ENCODE measurements at places on chromosomes 16 and 17.

DNA sequence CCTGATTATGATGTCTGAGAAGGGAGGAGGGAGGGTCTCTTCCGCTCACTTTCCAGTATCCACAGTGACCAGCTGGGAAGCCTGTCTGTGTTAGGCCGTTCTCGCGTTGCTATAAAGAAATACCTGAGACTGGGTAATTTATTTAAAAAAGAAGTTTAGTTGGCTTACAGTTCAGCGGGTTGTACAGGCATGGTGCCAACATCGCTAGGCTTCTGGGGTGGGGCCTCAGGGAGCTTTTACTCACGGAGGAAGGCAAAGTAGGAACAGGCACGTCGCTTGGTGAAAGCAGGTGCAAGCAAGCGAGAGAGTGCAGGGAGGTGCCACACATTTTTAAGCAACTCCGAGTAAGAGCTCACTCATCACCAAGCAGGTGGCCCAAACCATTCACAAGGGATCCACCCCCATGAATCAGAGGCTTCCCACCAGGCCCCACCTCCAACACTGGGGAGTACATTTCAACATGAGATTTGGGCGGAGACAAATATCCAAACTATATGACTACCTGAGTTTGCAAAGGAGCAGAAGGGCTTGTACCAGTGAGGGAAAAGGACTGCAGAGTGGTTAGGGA, 137.5 kb downstream of the CCDC182 start:
- no peak for DNase-seq

GRCh38 chr16:88536971-88537751, 33.0 kb upstream of the ZC3H18 start:
- DNase-seq = no peak

DNA sequence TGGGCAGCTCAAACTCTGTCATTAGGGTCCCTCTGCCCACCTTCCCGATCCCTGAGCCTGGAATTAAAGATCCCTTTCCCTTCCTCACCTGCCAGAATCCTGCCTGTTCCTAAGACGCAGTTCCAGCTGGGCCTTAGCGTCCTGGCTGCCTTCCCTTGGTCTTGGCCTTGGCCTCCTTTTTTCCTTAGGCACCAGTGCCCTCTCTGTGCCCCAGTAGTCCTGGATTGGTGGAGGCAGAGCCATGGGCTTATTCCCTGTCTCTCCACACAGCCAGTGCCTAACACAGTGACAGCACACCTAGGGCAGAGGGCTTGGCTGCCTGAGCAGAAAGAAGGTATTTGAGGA, 3.5 kb downstream of the TMEM132E start:
- no peak for DNase-seq

DNA sequence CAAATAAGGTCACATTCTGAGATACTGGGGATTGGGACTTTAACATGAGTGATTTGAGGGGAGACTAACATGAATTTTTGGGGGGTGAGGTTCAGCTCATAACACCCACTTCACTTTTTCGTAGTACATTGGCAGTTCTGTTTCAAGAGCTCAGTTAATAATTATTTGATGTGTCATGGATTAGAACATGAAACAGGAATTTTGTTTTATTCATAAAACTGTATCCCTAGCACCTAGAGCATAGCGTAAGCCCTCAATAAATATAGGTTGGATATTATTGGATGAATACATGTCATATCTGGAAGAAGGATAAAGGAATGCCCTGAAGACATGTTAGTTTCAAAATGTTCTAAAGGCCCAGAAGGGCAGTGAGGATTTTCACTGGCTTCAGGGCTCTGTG, 119.8 kb downstream of the PRKCA start:
- no peak for DNase-seq

GRCh38 chr17:33225509-33225908, 67.6 kb downstream of the ASIC2 start:
- peak; percentile 52 for DNase-seq

DNA sequence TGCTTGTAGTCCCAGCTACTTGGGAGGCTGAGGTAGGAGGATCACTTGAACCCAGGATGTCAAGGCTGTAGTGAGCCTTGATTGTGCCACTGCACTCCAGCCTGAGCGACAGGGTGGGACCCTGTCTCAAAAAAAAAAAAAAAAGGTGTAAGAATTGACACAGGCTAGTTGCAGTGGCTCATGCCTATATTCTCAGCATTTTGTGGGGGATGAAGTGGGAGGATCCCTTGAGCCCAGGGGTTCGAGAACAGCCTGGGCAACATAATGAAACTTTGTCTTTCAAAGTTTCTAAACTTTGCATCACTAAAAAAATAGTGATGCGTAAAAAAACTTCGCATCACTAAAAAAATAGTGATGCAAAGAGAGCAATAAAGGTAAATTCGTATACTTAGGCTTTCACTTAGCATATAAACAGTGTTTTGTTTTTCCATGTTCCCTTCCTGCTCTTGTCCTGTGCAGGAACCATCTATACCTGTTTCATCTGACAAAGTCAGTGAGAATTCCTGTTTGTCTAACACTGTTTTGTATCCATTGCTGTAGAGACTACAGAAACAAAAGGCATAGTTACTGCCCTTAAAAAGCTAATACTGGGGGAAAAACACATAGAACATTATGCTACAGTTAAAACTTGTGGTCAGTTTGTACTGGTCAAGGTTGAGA, 32.1 kb downstream of the CTCF start:
- no peak for DNase-seq

DNA sequence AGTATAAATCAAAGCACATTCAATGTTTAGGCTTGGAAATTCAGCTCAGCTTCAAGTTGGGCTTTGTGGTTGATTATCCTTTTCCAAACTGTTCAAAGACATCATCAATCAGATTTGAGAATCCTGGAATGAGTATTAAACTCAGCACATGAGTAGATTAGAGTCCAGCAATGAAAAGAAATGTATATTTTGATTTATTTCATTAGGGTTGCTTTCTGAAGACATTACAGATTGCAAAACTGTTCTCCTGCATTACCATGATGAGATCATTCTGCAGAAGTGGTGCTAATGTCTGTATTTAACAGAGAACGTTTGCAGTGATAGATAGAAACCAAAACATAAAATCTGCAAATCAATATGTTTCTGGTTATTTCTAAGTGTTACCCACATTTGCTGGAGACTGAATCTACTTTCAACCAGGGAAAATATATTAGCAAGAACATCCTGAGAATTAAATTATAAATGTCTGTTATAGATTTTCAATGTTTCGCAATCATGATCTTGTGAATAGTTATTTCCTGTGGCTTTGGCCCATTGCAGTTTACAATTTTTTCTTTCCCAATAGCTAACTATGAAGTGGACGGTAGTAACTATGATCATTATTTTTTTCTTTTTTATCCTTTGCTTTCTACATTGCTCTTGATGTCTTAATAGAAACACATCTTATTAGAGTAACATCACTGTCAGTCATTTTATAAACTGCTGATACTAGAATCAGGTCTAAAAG, 1125.7 kb upstream of the GOT2 start:
- no peak for DNase-seq
